ENCODE measurements at places on chromosomes 1 and 21.

- DNase-seq, result no peak
Observed at GRCh38 chr1:233500106-233500505, 113.8 kb upstream of the KCNK1 start.

DNA sequence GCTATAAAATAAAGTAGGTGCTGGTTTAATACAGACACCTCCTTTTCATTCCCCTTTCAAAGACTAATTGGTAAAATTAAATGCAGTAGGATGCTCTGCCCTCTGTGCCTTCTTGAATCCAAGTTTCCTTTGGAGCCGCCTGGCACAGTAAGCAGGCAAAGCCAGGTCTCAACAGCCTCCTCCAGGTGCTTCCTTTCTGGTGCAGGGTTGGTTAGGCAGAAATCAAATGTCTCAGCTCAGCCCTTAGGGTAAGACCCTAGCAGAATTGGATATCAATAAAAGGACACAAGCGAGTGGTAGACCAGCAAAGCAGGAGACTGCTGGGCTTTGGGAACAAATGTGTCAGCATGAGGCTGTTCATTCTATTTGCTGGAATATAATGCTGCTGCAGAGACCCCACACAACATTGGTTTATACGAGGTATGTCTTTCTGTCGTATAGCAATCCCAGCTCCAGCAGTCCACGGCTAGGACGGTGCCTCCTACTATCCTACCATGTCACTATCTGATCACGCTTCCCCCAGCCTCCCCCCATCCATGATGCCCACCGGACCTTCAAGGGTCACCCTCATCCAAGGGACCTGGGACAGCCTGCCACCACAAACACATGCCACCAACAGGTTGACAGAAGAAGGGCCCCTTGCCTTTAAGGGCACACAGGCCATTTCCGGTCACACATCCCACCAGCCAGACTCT is 58.4 kb downstream of the CAPN2 start:
- no peak for DNase-seq

DNA sequence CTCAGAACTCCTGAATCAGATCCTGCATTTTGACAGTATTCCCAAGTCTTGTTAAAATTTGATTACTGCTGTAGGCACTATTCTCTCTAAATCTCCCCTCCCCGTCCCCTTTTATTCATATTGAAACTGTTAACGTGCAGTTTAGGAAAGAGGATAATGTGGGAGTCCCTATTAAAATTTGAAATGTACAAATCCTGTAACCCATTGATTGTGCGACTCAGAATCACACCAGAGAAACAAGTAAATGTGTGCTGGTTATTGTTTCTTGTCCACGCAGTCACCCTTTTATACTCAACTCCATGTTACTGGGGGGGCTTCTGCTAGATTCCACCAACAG is 584 bp upstream of the LTN1 start:
- DNase-seq, result no peak

- DNase-seq, result no peak
Observed at GRCh38 chr1:90709535-90709934, 7.6 kb downstream of the BARHL2 start.

DNA sequence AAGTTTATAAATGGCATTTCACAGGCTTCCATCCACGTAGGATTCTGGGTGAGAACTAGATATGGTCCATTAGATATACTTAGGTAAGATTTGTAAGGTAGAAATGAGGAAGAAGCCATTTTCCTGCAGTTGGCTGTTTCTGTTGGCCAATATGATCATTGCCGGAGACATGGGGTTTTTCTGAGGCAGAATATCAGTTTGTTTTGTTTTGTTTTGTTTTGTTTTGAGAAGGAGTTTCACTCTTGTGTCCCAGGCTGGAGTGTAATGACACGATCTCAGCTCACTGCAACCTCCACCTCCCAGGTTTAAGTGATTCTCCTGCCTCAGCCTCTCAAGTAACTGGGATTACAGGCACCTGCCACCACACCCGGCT is 8.7 kb upstream of the EYA3 start:
- no peak for DNase-seq

- DNase-seq, result no peak
Observed at GRCh38 chr1:117479086-117479485, 111.8 kb downstream of the MAN1A2 start.

DNA sequence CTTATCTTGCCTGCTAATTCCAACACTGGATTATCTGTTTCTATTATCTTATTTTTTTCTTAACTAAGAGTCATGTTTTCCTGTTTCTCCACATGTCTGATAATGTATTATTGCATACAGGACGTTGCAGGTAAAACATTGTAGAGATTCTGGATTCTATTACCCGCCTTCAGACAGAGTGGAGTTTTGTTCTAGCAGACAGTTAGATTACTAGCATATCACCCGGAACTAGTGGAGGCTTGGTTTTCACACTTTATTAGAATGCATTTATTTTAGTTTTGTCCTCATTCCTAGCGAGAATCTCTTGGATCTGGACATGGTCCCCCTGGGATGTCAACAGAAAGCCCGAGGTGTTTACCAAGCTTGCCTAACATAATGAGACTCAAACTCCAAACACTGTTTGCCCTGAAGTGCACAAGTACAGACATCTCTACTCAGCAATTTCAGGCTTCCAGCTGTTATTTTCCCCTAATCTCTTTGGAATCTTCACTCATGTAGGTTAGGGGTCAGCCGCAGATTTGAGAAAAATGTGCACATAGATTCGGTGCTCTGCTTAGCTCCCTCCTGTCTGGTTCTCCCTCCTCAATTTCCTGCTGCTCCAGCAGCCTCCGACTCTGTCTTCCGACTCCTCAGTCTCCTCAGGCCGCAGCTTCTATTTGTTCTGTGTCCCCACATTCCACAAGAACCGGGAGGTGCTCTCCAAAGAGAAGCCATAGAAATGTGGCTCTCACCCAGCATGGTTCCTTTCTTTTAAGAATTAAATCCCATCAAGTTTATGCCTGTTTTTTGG is 36.8 kb upstream of the PTPRF start:
- no peak for DNase-seq

DNA sequence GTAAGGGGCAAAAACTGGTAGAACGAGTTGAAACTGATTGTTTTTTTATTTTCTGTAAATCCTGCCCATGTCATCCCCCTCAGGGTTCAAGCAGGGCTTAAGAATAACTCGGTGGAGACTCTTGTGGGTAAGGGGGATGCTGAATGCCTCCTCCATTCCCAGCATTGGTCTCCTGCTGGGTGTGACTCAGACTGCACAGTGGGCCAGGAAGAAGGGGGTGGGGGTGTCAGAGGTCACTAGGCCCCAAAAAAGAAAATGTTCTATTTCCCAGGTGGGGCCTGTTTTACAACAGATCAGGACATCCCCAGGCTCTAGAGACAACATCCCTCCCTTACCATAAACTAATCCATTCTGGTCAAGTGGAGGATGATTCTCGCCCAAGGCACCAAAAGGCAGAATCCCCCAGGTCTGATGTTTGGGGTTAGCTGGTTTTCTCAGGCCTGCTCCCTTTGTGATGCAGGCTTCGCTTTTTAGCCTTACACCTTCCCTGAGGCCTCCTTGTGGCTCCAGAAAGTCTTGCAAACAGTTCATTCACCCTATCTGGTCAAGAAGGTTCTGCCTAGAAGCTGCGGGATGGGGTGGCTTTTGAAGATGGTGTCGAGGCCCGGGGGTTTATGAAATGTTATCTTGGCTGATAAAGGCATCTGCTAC is 10.7 kb upstream of the GRHL3 start:
- DNase-seq, result no peak

GRCh38 chr1:117060441-117061317 is 553 bp downstream of the TTF2 start:
- DNase-seq, result no peak

DNA sequence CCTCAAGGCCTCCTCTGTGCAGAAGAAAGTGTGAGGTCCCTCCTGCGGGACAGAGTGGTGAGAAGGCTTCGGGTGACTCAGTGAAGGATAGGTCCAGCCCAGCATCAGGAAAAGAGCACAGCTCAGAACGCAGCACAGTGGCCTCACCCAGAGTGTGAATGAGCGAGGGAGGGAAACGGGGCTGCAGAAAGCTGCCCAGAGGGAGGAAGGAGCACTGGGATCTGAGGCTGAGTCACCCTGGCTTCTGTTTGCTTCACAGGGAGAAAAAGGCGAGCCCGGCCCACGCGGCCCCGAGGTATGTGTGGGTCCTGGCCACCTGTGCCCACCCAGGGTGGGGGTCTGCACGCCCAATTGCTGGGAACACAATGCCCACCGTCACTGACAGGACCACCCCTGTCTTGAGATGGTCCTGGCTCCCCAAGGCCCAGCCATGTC is 24.3 kb downstream of the COL6A2 start:
- no peak for DNase-seq

GRCh38 chr1:234039603-234040002 is 135.1 kb downstream of the SLC35F3 start:
- no peak for DNase-seq

DNA sequence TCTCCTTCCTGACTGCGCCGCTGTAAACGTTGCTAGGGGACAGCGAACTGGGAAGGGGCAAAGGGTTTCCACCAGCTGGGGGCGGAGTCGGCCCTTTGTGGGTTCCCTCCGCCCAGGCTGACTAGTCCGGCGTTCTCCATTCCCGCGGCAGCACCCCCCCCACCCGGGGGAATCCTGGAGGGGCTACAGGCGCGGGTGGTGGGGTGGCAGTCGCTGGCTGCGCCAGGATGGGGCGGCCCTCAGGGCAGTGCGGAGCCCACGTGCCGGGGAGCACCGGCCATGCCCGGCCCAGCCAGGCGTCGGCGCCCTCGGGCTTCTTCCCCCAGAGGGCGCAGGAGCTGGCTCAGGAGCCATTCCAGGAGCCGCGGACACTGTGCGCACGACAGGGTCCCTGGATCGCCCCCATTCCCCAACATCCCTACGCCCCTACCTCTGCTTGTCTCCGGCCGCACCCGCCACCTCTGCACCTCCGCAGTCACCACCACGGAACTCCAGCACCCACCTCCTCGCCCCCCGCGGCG is 476 bp downstream of the BATF3 start:
- DNase-seq, result peak; percentile 62

DNA sequence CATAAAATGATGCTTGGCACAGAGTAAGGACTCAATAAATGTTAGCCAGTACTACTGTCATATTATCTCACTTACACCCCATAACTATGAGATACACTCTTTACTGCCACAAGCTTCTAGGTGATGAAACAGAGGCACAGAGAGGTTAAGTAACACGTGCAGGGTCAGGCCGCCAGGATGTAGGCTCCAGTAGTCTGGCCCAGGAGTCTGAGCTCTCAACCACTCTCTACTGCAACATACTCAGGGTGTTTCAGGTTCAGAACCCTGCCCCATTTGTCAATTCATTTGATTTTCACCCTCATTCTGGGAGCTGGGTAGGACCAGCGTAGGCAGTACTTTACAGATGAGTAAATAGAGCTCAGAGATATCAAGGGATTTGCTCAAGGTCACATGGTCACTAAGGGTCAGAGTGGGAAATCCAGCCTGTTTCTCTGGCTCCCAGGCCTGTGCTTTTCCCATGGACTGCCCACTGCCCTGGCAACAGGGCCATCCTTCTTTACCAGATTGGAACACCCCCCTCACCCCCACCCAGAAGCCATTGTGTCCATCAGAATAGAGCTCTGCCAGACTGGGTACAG is 21.2 kb downstream of the IQGAP3 start:
- DNase-seq, result no peak

DNA sequence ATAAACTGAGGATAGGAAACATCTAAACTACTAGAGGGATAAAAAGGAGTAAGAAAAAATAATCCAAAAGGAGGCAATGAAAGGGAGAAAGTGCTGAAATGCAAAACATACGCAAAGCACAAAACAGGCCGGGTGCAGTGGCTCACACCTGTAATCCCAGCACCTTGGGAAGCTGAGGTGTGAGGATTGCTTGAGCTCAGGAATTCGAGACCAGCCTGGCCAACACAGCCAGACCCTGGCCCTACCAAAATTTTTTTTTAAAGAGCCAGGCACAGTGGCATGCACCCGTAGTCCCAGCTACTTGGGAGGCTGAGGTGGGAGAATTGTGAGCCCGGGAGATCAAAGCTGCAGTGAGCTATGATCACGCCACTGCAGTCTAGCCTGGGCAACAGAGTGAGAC is 10.5 kb downstream of the SPOCD1 start:
- no peak for DNase-seq

DNA sequence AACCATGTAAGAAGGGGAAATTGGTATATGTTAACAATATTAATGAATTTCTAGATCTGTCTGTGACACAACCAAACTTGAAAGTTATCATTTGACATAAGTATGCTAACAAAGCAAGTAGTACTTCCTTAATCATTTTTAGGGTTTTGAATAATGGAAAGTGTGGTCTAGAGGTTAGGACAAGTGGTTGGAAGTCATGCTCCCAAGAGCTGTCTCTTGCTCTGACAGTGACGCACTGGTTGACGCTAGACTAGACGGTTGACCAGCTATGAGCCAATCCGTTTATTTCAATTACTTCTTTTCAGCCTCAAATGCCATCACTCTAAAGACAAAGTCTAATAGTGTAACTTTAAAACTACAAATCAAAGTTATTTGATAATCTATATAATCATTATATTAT is 20.7 kb upstream of the RGS1 start:
- DNase-seq, result no peak

DNA sequence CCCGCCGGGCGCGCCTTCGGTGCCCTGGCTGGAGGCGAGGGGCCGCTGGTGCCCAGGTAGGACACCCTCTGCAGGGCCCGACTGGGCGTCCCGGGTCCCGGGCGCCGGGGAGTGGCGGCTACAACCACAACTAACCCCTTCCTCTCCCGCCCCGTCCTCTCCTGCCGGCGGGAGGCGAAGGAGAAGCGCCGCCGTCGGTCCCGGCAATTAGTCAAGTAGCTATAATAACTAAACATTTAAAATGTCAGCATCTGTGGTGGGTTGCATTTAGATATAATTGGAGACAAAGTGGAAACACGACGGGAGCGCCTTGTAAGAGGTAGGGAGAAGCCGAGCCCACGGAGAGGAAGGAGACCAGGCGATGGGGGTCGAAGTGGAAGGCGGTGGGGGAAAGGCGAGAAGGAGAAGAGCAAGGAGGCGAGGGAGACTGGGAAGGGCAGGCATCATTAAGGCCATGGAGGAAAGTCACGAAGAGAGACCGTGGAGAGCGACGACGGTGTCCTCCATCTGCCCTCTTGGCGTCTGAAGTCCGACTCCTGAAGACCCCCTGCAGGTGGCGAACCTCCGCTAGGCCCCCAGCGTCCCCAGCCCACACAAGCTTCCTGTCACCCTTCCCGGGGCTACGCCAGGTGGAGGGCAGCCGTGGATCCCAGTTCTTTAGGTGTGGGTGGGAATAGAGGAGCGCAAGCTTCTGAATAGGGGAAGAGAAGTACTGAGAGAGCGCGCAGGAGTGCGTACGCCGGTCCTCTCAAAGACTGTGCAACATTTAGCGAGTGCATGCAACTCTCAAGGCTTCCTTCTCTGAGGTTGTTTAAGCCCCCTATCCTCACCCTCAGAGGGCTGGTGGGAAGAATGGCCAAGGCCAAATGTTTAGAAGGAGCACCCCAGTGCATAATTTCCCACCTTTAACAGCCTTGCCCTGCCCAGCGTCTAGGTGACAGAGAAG is 1.6 kb downstream of the CNIH3 start:
- no peak for DNase-seq
